ENCODE measurements at places on chromosomes 4 and X.

DNA sequence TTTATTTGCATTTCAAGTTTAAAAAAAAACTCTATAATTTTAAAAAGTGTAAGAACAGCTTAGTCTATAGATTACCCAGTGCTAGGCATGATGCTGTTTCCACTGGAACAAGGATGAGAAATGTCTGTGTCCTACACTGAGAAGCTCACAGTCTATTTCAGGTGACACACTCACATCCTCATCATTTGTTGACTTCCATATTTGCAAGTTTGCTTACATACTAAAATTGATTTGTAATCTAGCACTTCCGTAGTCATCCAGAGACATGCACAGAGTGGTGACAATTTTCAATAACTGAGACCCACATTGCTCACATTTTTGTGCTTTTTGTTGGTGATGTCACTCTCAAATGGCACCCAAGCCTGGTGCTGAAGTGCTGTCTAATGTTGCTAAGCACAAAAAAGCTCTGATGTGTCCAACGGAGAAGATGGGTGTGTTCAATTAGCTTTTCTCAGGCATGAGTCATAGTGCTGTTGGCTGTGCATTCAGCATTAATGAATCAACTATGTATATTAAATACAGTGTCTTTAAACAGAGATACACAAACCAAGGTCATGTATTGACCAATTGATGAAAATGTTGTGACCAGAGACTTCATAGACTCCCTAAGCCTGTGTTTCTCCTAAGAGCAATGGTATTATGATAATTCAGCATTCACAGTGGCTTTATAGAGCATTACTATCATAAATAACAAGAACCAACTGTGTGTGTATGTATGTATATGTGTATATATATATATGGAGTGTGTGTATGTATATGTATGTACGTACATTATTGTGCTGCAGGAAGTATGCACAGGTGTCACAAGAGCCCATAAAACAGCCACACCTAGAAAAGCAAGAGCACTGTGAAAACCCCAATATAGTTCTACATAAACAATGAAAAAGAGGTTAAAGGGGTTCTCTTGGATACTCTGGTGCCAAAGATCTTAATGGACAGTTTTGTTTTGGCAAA, 31.2 kb upstream of the VCX3B start:
- DNase-seq: no peak

- DNase-seq: no peak
Measured at GRCh38 chr4:181896614-181897013, 346.6 kb upstream of the TENM3 start.

- no peak for DNase-seq
Measured at GRCh38 chr4:16875487-16875886, 23.0 kb downstream of the LDB2 start.

GRCh38 chr4:39976945-39977488, 694 bp downstream of the PDS5A start:
- DNase-seq: peak; percentile 54

DNA sequence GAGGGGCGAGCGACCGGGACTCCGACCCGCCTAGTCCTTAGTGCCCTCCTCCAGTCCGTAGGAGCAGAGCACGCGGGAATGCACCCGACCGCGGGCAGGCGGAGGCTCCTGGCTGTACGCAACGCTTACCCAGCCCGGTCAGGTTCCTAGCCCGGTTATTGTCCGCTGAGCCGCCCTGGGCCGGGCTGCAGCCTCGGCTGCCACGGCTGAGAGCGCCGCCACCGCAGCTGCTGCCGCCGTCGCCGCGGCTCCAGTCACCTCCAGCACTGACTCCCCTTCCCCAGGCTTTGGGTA, at the start of gene AMER1:
Gene AMER1 (minus strand): TSS at position 268 of the 294 bp plus-strand sequence. CDS start 12,422 bp downstream, outside the sequence.
- DNase-seq: no peak

DNA sequence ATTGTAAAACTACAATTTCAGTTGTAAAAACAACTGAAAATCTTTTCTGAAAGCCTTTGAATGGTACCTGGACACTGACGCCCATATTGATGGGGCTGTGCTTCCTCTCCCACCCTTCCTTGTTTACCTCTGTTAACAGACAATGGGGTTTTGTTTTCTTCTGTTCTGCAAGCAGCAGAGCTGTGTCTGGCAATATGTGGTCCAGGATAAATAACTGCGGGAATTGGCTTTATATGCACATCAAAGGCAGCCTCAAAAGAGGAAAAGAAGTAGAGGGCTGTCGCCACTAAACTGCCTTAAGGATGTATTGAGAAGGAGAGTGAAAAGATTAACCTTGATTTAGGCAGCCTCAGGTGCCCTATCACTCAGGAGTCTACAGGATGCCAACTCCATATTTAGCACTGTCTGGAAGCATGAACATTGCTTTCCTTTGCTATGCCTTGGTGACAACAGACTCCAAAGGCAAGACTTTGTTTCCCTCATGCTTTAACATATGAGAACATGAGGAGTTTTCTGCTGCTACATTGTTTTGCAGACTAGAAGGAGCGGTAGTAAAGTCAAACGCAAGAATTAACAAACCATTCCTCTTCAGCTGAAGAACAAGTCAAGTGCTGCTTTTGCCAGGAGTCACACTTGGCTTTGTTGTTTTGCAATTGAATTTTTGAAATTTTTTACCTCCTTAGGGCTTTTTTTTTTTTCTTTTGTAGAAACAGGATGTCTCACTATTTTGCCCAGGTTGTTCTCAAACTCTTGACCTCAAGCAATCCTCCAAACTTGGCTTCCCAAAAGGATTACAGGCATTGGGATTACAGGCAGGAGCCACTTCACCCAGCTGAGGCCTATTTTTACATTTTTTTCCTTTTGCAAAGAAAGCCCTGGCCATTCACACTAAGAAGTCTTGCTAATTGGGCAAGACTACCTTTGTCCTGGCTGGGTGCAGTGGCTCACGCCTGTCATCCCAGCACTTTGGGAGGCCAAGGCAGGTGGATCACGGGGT, 3.0 kb downstream of the IL21 start:
- no peak for DNase-seq

GRCh38 chrX:45309096-45309495, 108.4 kb upstream of the DIPK2B start:
- DNase-seq: no peak

- no peak for DNase-seq
Measured at GRCh38 chr4:4341861-4342650, 44.8 kb upstream of the NSG1 start.
